ENCODE measurements at places on chromosomes 7 and 10.

GRCh38 chr10:96992721-96993120, 160.6 kb downstream of the LCOR start:
- DNase-seq = no peak

GRCh38 chr7:4240520-4241303, 441.4 kb upstream of the FOXK1 start:
- DNase-seq = no peak

DNA sequence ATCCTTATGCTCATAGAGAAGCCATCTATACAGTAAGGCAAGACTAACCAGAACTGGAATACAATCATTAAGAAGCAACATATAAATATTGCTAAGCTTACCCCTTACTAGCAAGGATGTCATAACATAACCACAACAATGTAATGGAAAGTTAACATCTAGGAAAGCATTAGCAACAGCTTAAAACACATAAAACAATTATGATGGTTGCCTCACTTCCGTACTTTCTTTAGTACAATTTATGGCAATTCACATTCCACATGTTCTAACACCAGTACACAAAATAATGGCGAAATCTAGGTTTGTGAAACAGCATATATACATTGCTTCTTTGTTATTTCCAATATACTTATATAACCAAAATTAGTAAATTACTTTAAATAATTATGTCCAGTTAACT, 195.0 kb downstream of the AHR start:
- DNase-seq = no peak

DNA sequence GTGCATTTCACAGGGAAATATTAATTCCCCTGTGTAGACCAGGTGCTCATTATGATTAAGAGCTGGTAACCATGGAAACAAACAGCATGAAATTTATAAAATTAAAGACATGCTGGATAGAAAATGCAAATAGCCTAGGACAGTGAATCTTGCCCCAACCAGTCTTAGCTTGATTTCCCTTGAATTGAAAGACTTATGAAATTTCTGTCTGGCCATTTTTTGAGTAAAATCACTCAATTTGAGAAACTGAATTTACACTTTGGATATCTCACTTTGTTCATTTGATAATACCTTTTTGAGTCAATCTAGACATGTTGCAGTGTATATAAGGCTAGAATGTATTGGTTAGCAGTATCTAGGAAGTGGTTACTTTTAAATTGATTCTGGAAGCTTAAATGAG, 4.4 kb upstream of the SMIM30 start:
- no peak for DNase-seq

DNA sequence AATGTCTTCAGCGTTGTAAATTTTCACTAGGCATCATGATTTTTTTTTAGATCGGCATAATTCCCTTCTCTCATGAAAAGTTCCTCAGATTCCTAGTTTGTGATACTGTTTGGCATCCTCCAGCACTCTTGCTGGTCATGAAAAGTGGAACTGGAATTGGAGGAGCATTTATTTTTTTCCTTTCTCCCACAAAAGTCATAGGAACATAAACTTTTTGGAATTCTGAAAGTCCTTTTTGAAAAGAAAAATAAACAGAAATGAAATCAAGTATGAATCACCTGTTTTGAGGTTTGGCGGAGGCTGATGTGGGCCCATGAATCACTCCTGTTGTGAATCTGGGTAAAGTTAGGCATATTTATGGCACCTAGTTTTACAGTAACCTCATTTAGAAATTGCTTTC, 17.7 kb downstream of the CACNB2 start:
- no peak for DNase-seq

GRCh38 chr10:31419394-31420063, 100.5 kb downstream of the ZEB1 start:
- DNase-seq = no peak

- no peak for DNase-seq
Observed at GRCh38 chr7:140625908-140626868, 14.4 kb downstream of the DENND2A start.
